ENCODE measurements at places on chromosomes 12 and 14.

DNA sequence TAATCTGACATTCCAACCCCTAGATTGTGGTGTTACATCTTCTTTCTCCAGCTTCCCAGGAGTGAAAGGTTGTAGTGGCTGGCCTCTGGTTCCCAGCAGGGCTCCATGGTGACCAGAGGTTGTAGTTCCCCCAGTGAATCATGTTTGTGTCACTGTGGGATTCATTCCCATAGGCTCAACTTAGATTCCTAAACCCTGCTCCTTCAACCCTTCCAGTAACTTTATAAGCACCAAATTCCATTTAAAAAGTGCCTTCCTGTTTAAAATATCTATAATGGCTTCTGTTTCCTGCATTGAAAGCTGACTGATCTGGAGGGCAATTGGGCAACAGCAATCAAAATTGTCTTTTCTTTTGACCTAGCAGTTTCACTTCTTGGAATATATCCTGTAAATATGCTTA, 40.5 kb upstream of the TBC1D15 start:
- DNase-seq = no peak

DNA sequence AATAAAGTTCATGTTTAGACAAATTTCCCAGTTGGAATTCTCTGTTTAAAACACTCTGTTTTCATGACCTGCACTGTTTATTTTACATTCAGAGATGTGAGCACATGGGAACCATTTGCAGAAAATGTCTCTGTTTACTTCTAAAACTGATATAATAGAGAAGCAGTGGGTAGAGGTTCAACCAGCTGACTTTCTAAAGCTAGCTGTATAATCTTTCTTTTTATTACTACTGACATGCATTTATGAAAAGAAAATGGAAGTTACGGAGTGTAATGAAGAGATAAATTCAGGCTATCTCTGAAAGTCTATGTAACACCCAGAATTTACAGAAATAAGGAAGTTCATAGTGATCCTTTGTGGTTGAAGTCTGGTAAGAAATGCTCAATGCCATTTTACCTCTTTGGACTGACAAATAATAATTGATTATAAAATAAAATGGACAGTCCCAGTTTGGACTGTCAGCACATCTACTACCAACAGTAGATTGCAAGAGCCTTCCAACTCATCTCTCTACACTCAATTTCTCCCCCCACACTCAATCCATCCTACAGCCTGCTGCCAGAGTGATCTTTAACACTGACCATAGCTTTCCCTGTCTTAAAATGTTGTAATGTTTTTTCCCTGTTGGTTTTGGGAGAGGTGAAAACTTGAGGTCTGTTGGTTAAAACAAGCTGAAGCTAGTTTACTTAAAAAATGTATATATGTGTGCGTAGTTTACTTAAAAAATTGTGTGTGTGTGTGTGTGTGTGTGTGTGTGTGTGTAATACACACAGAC, 137.4 kb downstream of the AEBP2 start:
- no peak for DNase-seq

- DNase-seq = no peak
Observed at GRCh38 chr12:89882792-89883191, 174.2 kb upstream of the ATP2B1 start.

DNA sequence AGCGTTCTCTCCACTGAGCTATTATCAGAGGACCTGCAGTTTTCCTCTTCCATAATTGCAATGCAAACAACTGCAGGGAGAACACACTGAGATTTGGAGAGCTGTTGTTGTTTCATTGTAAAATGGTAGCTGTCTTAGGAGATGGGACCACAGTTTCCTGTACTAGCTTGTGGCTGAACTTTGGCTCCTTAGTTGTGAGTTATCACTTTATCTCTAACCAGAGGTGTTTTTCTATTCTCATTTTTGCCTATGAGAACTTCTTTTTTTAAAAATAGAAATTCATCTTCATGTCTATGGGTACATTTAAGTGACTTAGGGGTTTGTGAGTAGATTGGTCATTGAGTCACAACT, 216.5 kb downstream of the SLC38A4 start:
- no peak for DNase-seq

- DNase-seq = no peak
Observed at GRCh38 chr14:93056166-93056839, 59.4 kb downstream of the ITPK1 start.

- DNase-seq = no peak
Observed at GRCh38 chr12:96392397-96392796, 7.8 kb downstream of the CDK17 start.

DNA sequence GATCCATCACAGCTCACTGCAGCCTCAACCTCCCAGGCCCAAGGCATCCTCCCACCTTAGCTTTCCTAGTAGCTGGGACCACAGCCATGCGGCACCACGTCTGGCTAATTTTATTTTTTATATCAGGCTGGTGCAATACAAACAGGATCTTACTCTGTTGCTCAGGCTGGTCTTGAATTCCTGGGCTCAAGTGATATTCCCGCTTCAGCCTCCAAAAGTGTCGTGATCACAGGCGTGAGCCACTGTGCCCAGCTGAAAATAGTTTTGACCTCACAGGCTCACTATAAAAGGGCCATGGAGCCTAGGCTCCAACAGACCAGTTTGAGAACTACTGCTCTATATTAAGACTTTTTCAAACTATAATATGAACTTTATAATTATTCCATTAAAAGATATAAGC, 37.3 kb downstream of the SNX6 start:
- DNase-seq = no peak

DNA sequence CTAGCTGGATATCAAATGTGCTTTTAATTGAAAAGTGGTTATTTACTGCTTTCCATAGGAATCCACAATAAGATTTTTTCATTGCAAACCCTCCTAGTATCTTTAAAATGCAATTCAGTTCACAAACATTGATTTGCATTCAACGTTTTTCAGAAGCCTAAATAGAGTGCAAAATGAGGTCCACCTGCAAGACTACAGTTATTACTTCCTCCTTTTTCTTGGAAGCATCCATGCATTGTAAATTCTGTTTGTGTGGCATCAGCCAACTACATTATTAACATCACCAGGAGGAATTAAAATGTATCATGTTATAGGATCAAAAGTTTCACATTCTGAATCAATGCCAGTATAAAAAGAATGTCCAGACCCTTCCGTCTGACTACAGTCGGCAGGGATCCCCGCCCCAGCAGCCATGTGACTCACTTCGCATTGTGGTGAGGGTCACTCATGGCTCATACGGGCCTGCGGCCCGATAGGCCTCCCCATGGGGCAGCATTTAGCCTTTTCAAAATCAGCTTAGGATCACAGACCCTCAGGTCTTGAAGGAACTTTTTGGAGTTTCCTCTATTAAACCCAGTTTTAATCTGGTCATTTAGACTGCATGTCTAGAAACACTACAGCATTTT, 46.3 kb downstream of the NTF3 start:
- no peak for DNase-seq

DNA sequence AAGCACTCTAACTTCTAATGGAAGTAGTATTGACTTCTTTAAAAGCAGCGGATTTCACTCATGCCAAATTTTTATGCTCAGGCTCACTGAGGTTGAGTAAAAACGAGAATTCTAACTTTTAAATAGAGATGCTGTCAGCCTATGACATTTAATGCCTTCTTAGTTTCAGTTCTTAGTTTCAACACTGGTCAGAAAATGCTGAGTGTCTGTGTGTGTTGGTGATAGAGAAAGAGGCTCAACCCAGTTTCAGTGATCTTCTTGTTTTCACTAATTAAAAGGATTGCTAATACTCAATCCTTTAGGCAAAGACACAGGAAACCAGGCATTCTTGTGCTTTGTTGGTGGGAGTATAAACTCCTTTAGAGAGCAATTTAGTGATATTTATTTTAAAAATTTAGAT, 31.0 kb downstream of the PEBP1 start:
- no peak for DNase-seq

DNA sequence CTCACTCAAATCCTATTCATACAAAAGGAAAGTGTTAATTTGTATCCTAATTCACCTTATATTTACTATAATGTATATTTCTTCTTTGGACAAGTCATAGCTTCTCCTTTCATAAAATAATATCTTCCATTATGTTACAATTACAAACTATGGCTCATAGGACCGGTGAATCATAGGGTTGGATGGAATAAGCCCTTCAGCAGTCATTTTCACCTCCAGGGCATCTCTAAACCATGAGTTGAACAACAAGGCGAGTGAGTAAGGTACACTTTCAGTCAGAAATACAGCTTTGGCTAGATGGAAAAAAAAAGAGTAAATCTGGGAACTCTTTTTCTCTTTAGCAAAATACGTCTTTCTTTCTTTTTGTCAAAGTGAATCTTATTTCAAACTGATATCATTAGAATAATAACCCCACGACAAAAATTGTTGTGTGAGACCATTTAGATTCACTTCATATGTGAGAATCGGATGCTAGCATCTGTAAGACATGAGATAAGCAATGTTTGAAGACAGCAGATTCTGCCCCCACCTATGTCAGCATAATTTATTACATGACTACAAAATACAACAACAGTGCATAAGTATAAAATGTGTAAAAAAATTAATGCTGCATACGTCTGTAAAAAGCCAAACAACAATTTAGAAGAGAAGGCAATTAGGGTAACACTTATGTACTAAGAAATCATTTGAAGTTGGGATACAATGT, 184.4 kb upstream of the SLC38A2 start:
- DNase-seq = no peak

DNA sequence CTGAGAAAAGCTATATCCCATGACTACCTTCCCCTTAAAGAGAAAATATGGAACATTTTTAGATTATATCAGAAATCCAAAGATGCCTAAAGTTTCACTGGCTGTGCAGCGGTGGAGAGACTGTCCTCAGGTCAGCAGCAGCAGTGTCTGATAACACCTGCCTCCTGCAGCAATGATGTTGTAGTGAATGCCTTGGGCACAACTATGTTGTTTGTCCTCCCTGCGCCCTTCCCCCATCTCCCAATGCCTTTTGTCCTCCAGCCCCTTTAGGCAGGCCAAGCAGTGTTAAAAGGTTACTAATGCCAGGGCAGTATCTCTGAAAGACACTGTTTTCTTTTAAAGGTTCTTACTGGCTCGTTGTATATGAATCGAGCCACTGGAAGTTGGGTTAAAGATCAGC, 13.2 kb downstream of the RTRAF start:
- no peak for DNase-seq

GRCh38 chr12:55428331-55429243, 2.5 kb downstream of the OR6C76 start:
- no peak for DNase-seq

Measured in NCI-H524 (cell line).